T follicular helper cell (primary cell): ENCODE measurements at places on chromosomes 2 and 18.

DNA sequence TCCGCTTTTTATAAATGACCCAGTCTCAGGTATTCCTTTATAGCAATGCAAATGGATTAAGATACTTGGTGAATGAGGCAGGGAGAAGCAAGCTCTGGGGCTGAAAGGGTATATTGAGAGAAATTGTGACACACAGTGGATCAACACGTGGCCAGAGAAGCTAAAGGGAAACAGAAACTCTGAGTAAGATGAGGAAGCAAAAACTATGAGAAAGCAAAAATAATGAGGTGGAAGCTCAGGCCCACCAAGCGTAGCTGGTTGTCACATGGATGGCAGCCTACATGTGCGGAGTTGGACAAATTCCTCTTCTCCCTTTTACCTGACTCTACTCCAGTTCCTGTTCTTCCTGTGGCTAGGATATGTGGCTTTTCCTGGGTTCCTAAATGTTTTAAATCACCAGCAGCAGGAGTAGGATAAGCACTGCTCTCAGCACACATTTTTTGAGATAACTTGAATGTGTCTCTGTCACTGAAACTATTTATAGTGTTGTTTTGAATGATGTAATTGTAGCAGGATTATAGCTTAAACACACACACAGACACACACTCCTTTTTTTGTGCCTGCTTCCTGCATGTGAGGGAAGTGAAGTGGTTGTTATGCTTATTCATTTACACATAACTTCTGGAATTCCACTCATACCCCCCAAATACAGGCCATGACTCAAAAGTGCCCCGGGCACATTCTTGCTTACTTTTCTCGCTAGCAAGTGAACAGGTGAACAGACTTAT is 30.1 kb upstream of the EPC2 start:
- DNase-seq: no peak

GRCh38 chr2:197613509-197613987 is 61.8 kb downstream of the RFTN2 start:
- no peak for DNase-seq

GRCh38 chr2:84280873-84281272 is 178.2 kb downstream of the SUCLG1 start:
- DNase-seq: no peak

GRCh38 chr18:27244259-27244658 is 59.2 kb upstream of the CHST9 start:
- DNase-seq: no peak

GRCh38 chr18:12327510-12328178 is 19.6 kb downstream of the TUBB6 start:
- peak; percentile 46 for DNase-seq
